ENCODE measurements at places on chromosomes 6 and 20. TPM values are rescaled to one million over a fixed set of nuclear protein-coding genes. Genes with fewer than 3 reads are reported as not detected.

Gene PGC
- total RNA-seq, result 0.31 TPM

Gene FHL5
- total RNA-seq, result not detected

Gene PRKN
- 2.1 TPM for total RNA-seq

Gene PKIB
- 2.4 TPM for total RNA-seq

Gene CFB
- total RNA-seq, result 1,939 TPM

Gene PRL
- not detected for total RNA-seq

Gene MTO1
- 29.9 TPM for total RNA-seq

Gene EPM2A
- 4.7 TPM for total RNA-seq

Gene RBPJL
- not detected for total RNA-seq

Gene FAM209B
- total RNA-seq, result not detected

Gene GJA1
- total RNA-seq, result 1.9 TPM
